Panc1 (cell line): ENCODE measurements at places on chromosomes 12 and 14.

DNA sequence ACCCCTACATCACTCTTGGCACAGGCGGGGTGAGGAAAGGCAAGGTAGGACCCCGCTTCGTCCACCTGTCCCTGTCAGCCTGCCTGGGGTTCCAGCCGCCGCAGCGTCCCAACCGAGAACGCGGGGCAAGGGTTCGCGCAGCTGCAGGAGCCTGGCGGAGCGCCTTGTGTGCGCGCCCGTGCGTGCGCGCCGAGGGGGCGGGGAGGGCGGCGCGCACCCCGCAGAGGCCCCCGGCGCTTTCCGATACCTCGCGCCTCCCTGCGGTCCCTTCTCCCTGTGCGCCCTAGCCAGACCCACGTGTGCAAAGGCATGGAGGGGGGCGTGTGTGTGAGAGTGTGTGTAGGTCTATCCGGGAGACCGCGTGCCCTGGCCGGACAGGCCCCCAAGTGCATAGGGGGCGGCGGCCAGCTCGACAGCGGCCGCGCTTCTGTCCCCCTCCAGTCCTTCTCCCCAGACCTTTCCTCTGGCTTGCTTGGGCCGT, 122.4 kb downstream of the TSPAN9 start:
- no peak for DNase-seq

- DNase-seq: no peak
These were observed 45.7 kb downstream of the TEAD4 start for GRCh38 chr12:3004655-3005565.

DNA sequence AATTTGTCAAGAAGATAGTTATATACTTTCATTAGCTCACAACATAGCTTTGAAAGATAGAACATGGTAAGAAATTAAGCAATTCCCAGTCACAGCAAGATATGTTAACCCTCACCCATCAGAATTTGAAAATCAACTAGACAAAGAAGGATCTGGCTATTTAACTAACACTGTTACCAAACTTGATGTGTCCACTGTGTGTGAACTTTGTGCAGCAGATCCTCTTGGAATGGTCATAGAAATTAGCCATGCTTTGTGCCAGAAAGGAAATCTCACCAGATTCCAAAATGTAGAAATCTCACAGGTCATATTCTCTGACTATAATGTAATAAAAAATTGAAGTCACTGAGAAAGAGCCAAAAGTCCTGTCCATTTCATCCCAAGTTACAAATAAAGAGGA, 46.1 kb downstream of the ZNF664 start:
- no peak for DNase-seq

- no peak for DNase-seq
These were observed 11.6 kb upstream of the NEK9 start for GRCh38 chr14:75138492-75138891.

GRCh38 chr12:15563663-15564062, 225.5 kb downstream of the EPS8 start:
- no peak for DNase-seq

- DNase-seq: no peak
These were observed 227.3 kb downstream of the DPF3 start for GRCh38 chr14:72666610-72667009.

- no peak for DNase-seq
These were observed 274.2 kb downstream of the FUT8 start for GRCh38 chr14:65686761-65687160.

- no peak for DNase-seq
These were observed 3.5 kb upstream of the BDKRB1 start for GRCh38 chr14:96252323-96252998.

DNA sequence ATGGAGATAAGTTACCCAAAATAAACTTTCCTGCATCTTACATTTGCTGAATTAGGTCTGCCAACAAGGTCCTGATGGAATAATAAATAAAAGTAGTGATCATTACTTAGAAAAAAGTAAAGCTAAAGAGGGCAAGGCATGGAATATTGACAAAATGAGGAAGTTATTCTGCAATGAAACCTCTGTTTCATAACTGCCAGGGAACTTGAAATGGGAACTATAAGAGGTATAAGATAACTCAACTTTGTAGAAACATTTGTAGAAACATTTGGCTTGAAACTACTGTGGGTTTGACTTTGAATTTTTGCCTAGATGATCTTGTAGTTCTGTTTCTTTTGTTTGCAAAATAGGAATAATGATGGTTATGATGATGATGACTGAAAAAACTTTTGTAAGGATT, 18.7 kb upstream of the YBX3 start:
- DNase-seq: no peak
